NAMALWA (cell line): ENCODE measurements at places on chromosomes 4 and X.

DNA sequence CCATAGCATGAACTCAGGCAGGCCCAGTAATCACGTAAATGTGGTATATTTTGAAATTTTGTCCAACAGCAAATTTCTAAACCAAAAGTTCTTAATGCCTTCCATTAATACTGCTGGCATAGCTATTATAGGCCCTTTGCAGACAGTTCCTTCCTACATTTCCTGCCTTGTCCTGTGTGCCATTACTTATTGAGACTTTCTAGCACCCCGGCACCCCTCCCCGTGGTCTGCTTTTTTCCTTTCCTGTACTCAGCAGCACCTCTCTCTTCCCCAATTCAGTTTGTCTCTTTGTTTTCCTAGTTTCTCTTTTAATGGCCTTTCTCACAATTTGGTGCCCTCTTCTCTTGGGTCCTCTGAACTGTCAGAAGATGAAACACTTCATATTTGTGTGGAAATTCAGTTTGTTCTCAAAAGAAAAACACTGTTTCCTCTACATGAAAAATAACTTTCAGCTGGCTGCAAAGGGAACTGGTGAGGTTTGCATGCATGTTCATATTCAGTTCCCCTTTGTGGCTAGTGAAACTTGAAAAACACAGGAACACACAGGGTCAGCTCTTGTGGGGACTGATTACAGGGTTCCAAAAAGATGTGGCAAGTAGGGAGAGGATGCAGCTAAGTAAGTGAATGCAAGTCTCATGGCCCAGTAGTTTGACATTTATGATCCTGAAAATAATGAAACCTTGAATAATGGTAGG is 17.1 kb downstream of the GPR34 start:
- DNase-seq = peak; percentile 60

- no peak for DNase-seq
These were observed 562.3 kb upstream of the DIPK2B start for GRCh38 chrX:45762699-45763647.

DNA sequence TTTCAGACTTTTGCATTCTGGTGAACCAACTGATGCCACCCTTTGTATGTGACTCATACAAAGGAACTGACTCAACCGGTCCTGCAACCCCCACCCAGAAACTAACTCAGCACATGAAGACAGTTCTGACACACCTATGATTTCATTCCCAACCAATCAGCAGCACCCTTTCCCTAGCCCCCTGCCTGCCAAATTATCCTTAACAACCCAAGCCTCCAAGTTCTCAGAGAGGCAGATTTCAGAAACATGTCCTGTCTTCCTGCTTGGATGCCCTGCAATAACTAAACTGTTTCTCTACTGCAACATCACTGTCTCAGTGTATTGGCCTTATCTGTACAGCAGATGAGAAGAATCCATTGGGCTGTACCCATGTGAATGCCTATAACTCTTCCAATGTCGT is 284.7 kb downstream of the CAMK2D start:
- no peak for DNase-seq

DNA sequence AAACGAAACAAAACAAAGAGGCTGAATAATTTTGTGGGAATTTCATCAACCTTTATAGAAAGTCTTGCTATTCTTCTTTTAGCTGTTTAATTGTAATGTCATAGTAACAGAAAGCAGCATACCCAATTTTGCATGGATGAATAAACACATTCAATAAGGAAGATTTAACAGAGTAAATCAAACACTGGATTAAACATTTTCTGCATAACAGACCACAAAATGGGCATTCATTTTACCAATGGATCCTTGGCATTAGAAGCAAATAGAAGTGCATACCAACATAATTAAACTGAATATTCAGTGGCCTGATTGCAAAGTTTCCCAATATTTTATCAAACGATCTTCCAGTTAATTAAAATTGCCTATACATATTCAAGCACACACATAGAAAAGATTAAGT is 4.4 kb upstream of the CHM start:
- no peak for DNase-seq

DNA sequence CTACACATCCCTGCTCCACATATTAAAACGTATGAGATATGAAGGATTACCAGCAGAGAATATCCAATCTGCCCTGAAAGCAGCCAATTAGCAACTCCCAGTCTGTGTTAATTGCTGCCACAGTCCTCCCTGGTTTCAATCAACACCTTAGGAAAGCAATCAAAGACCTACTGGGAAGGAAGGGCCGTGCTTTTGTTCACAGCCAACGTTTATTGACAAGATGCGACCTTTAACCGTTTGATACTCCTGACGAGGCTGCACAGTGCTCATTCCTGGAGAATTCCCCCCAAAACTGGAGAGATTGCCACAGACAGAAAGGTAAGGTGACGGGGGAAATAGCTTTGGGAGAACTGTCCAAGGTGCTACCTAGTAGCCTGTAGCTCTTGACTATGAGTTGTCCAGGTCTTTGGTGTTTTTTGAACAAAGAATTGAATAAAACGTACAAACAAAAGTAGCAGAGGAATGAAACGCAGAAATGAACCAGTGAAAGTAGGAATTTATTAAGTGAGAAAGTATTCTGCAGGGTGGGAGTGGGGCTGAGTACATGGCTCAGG is 596.5 kb downstream of the NLGN4X start:
- DNase-seq = no peak

DNA sequence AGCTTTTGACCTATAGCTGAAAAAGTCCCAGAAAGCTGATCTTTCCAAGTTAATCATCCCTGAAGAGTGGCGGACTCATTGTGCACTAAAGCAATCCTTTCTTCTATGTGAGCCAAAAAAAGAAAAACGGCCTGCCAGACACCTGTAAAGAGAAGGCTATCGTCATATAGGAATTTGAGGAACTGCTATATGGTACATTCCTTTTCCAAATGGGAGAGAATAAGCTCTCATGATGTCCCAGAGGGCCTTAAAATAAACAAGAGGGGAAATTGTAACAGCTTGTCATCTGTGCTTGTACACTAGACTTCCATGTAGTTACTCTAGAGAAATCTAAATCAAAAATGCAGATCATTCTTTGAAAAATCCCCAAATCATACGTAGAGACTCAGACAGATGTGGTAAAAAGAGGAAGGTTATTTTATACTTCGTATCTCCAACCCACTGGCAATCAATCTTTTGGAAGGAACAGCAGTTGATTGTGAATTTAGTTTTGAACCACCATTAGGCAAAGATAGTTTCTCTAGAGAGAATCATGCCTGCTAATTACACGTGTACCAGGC is 26.1 kb downstream of the GPR174 start:
- DNase-seq = no peak

GRCh38 chr4:184392316-184392715 is 82.0 kb downstream of the IRF2 start:
- DNase-seq = no peak
